ENCODE measurements at places on chromosomes 4 and X.
A peak's percentile ranks its signal among the peaks of the same experiment; 100 is the strongest.

- no peak for DNase-seq
Measured at GRCh38 chr4:88858752-88859151, 161.1 kb upstream of the NAP1L5 start.

- peak; percentile 26 for DNase-seq
Measured at GRCh38 chrX:79366873-79367749, at the start of gene ITM2A. ITM2A (minus strand) TSS chrX:79367334; CDS start chrX:79367215, 119 bp downstream.

DNA sequence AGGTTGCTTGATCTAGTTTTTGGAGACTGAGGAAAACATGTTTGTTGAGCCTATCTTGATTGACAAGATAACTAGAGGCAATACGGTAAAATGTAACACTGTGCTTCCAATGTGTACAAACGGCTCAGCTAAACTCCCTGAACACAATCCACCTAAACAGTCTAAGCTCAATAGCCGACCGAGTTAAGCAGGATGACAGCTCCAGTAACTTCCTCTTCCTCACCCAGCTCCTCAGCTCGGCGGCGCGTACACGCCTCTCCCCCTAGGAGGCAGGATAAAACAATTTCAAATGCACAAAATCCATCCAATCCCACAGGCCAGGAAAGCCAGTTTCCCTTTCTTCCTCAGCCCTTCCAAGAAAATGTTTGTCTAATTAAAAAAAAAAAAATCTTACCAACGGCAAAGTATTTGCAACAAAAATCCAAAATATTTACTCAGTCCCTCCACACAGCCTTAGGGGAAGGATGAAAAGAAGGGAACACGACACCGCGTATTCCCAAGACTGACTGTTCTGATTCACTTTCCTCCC, 1.0 kb downstream of the CNOT6L start:
- peak; percentile 64 for DNase-seq

- DNase-seq, result no peak
Measured at GRCh38 chrX:153578200-153578835, 20.6 kb downstream of the CCNQ start.

- DNase-seq, result no peak
Measured at GRCh38 chr4:112075906-112076305, 69.3 kb upstream of the FAM241A start.

GRCh38 chrX:49309401-49309981, 6.0 kb downstream of the GAGE10 start:
- DNase-seq, result no peak

- DNase-seq, result peak; percentile 40
Measured at GRCh38 chrX:44035571-44035970, 62.4 kb upstream of the NDP start.

DNA sequence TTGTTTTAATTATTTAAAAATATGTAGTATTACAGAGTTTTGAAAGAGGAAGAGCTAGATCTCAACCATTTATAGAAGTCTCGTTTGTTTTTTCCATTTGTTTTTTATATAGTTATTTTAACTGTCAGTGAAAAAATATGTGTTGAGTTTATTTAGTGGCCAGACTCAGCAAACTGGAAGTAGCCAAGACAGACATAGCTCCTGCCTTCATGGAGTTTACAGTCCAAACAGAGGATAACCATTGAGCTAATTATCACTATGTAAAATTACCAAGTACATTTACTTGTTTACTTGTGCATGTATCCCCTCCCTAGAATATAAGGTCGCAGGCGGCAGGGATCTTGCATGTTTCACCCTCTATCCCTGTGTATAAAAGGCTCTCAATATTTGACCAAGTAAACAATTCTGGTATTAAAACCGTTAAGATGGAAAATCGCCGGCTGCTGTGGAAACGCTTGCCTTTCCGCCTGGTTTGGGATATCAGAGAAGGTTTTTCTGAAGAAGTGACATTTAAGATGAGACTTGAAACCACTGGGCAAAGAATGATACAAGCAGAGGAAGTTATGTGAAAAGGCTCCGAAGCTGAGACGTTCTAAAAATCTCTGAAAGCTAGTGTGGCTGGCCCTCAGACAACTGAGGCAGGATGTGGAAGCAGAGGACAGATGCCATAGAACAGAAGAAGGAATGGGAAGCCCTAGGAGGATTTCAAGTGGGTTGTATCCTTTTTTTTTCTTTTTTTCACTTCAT, 1.3 kb upstream of the CCNI start:
- no peak for DNase-seq

GRCh38 chrX:17616936-17617335, 120.4 kb upstream of the SCML1 start:
- no peak for DNase-seq

- DNase-seq, result no peak
Measured at GRCh38 chr4:26907731-26908599, 47.3 kb downstream of the STIM2 start.

DNA sequence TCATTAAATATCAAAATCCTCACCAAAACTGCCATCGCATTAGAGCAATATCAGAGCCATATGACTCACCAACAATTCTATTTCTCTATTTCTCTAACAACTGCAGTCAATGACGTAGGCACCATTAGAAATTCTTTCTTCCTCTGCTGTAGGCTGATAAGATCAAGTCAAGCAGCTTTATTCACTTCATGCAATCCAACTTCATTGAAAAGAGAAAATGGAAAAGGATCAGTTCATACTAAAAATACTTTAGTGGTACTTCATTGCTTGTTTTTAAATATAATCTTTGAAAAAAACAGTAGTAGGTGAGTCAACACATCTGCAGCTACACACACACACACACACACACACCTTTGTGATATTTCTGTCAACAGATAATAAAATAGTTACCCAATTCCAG, 345.3 kb upstream of the TENM3 start:
- DNase-seq, result no peak

GRCh38 chr4:159252491-159252890, 149.6 kb downstream of the RAPGEF2 start:
- no peak for DNase-seq

- DNase-seq, result no peak
Measured at GRCh38 chr4:9849538-9849920, 68.1 kb downstream of the DRD5 start.

GRCh38 chr4:97073194-97073593, 1070.1 kb downstream of the STPG2 start:
- DNase-seq, result no peak

GRCh38 chr4:41454423-41454822, 83.5 kb upstream of the LIMCH1 start:
- DNase-seq, result no peak

GRCh38 chrX:152896450-152896849, 1.4 kb upstream of the ZNF185 start:
- no peak for DNase-seq

DNA sequence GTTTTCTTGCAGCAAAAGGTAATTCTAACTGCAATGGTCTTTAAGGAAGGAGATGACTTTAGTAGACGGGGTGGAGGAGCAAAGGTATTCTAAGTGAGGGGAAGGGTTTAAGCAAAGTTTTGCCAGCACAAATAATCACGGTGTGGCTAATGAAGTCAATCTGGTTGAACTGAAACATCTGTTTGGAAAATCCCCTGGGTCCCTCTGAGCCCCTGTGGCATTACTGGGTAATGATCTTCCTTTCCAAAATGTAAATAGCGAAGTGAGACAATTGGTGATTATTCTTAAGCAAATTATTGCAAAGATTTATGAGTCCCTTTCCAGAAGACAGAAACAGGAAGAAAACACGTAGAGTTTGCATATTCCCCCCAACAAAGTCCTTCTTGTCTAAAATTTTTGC, 47.2 kb downstream of the FGFBP1 start:
- DNase-seq, result peak; percentile 10

GRCh38 chr4:161336016-161336530, 827.7 kb downstream of the FSTL5 start:
- no peak for DNase-seq

DNA sequence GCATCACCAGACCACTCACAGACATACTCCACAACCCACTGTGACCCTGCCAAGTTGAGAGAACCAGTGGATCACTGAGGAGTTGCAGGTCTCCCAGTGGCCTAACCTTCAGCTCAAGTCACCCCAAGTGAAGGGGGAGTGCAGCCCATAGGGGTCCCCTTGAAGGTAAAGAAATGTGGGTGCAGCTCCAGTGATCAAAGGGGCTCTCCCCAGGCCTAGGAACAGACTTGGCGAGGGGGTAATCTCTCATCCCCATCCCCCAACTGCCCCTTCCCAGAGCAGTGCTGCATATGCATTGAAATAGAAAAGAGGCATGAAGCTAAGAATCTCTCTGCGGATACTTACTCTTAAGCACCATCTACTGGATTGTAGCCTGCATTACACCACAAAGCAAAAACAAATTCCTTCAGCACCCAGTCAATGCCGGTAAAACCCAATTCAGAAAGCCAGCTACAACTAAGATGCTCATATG, 27.0 kb downstream of the MAGEE1 start:
- DNase-seq, result peak; percentile 2

- DNase-seq, result no peak
Measured at GRCh38 chr4:88005076-88005475, 2.4 kb upstream of the PKD2 start.

- DNase-seq, result no peak
Measured at GRCh38 chr4:15398732-15399131, 29.1 kb upstream of the C1QTNF7 start.

GRCh38 chr4:142961866-142962265, 115.8 kb upstream of the INPP4B start:
- no peak for DNase-seq

DNA sequence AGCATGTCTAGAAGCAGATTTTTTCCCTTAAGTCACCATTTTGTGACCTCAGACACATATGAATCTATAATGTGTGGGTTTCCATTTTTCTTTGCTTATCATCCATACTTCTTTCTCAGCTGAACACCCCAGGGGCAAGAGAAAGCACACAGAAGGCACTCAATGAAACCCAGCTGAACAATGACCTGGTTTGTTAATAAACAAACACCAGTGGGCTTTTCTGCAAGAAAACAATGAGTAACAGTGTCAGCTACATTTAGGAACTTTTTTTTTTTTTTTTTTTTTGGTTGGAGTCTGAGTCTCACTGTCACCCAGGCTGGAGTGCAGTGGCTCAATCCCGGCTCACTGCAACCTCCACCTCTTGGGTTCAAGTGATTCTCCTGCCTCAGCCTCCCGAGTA, 40.7 kb upstream of the KLF3 start:
- DNase-seq, result no peak

- DNase-seq, result no peak
Measured at GRCh38 chr4:55318175-55319129, 27.6 kb upstream of the SRD5A3 start.

- DNase-seq, result no peak
Measured at GRCh38 chr4:175440786-175441185, 371.3 kb downstream of the GPM6A start.

GRCh38 chr4:129239088-129239487, 143.1 kb downstream of the C4orf33 start:
- no peak for DNase-seq

DNA sequence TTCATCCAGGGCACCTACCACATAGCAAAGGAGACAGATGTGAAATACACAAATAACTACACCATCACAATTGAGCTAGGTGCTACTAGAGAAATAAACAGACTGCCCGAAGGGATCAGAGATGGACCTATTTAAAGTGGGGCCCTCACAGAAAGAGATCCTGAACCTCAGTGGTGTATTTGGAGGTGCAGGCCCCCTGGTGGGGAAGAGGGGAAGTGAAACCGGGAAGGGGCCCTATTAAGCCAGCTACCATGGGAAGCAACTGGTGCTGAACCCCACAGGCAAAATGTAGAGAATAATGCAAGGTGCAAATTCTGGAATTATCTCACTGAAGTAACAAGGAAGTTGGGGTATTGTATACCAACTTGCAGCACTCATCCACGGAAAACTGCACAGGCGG, 78.6 kb upstream of the FAM9A start:
- DNase-seq, result no peak

DNA sequence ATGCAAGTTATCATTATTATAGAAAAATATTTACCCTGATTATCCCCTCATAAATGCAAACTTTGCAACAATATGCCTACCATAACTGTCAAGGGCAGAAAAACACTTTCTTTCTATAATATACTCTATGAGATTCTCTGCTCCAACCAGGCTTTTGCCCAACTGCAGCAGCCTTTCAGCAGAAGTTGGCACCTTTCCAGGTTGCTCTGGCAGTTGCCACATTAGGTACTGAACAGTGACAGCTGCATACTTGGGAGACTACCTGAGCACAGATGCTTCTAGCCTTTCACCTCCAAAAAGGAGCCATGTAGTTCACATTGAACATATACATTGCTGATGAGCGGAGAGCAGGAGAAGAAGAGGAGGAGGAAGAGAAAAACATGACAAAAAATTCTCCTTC, 69.5 kb upstream of the BRWD3 start:
- DNase-seq, result no peak

DNA sequence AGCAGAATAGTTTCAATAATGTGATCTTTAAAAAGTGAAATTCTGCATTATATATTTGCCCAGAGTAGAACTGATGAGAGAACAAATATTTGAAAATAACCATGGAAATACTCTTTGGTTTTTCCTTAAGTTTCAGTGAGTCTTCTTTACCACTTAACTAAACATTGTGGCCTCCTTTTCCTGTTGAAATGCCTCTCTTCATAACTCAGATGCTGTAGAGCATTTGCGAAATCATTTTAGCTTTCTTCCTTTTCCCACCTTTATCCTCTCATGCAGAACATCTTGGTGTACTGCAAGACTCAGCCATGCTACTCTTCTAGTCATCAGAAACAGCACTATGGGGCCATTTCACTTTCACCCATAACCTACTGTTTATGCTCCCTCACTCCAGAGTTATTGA, 48.2 kb downstream of the CASK start:
- no peak for DNase-seq

- DNase-seq, result no peak
Measured at GRCh38 chr4:35252866-35253265, 991.4 kb downstream of the ARAP2 start.

DNA sequence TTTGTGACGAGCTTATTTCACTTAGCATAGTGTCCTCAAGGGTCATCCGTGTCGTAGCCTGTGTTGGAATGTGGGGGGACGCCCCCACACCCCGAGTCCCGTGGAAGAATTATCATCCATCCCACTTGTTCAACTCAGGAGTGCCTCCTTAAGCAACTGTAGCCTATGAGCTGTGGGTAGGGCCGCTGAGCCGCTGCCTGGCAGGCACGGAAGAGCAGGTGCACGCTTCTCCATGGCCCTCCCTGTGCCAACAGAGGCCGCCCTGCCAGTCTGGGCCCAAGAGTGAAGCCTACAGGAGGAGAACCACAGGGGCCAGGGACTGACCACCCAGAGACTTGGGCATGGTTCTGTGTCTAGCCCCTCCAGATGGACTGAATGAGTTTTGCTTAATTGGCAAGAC, 2.3 kb upstream of the RGS12 start:
- no peak for DNase-seq

DNA sequence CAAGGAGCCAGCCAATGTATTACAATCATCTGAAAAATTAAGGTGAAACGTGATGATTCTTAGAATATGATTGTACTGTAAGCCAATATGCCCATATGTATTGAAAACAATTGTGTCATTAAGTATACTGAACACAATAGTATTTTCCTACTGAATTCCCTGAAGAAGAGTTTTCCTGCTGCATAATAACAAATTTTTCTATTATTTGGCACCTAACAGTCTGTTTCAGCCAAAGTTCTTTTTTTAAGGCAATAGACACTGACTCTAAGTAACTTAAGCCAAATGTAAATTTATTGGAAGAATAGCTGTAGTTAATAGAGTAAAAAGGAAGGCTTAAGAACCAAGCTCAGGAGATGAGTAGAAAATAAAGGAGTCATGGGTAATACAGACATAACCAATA, 220.6 kb downstream of the PPP4R3C start:
- DNase-seq, result no peak

All from SK-N-MC (cell line).